ENCODE measurements at places on chromosomes 7 and 10. TPM values are rescaled to one million over a fixed set of nuclear protein-coding genes. Genes with fewer than 3 reads are reported as not detected.

The INMT gene
- total RNA-seq, result not detected

The ASZ1 gene
- total RNA-seq, result not detected

The ATOH7 gene
- total RNA-seq, result 0.21 TPM

The CYP3A4 gene
- 0.05 TPM for total RNA-seq

The GFRA1 gene
- total RNA-seq, result 8.4 TPM

The SRRT gene
- 148 TPM for total RNA-seq

The SEC61G gene
- 480 TPM for total RNA-seq

The WDR86 gene
- 0.26 TPM for total RNA-seq

The RAPGEF5 gene
- 0.18 TPM for total RNA-seq

The ADAM12 gene
- total RNA-seq, result 4.9 TPM

The SPDYE1 gene
- not detected for total RNA-seq

The PLPP4 gene
- 0.35 TPM for total RNA-seq

The GHRHR gene
- not detected for total RNA-seq
